Renal pelvis (tissue), 12 donors: ENCODE measurements at places on chromosomes 6 and 20. TPM values are rescaled to one million over a fixed set of nuclear protein-coding genes. Genes with fewer than 3 reads are reported as not detected.
A peak's percentile ranks its signal among the peaks of the same experiment; 100 is the strongest.

Gene C20orf144
- polyA plus RNA-seq = 0.26 TPM

DNA sequence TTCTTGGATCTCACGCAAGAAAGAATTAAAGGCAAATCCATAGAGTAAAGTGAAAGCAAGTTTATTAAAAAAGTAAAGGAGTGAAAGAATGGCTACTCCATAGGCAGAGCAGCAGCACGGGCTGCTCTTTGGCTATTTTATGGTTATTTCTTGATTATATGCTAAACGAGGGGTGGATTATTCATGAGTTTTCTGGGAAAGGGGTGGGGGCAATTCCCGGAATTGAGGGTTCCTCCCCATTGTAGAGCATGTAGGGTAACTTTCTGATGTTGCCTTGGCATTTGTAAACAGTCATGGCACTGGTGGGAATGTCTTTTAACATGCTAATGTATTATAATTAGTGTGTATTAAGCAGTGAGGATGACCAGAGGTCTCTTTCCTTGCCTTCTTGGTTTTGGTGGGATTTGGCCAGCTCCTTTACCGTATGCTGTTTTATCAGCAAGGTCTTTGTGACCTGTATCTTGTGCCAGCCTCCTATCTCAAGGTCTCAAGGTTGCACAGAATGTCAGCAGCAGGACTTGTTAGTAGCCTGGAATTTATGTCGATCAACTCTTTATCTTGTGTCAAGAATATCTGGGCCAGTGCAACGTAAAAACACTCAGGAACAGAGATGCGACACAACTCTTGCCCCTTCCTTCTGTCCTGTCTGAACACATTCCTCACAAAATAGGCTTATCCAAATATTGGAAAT is 931.4 kb downstream of the QKI start:
- DNase-seq = no peak

DNA sequence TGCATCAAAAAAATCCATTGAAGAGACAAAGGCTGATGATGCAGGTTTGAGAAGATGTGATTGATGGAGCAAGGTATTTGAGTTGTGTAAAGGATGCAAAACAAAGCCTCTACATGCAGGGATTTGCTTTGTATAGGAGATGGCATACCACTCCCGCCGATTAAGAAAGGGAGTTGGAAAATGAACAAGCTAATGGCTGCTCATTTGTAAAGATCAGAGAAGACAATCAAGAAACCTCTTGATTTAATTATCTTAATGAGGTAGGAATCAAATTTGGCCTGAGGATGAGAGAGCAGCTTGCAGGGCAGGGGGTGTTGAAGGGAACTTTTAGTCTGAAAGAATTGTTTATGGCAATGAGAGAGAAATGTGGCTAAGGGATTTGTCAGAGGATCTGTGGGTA is 448.2 kb upstream of the ADGRB3 start:
- DNase-seq = no peak

- DNase-seq = no peak
Measured at GRCh38 chr6:15344192-15344519, 98.3 kb downstream of the JARID2 start.

DNA sequence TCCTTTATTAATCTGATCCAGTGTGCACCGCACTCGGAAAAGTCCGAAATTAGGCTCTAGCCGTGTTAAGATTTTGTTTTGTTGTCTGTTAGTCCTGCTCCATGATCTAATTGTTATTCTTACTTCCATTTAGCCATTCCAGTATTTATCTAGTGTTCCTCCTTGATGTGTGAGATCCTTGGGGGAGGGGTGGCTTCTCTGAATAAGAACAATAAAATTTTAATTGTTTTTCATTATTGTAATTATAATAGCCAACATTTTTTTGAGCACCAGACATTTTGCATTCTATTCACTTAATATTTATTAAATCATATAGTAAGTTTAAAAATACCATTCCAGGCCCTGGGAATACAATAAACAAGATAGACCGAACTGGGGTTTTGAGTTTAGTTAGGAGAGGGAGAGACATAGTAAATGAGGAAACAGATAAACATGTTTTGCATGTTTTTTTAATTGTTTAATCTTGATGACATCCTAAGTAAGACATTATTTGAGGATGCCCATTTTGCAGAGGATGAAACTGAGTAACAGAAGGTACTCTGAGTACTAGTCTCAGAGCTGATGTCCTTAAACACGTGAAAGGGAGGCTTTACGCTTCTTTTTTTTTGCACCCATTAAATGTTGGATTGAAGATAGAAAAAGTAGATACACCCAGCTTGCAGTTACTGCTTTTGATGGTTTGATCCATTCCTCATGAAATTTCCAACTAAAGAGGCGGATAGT is 1.2 kb downstream of the CBFA2T2 start:
- no peak for DNase-seq

DNA sequence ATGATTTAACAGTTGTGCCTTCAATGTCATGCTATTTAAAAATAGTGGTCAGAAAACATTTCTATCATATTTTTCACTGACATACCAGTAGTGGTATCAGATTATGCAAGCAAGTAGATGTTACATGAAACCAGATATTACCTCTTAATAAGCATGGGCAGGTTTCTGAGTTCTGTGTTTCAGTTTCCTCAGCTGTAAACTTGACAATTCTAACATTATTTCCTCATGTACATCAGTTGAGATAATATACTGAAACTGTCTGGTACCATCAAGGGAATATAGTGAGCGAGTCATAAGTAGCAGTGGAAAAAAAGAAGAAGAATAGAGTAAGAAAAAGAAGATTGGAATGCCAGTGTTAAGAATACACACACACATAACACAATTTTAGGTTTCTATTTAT is 477.9 kb upstream of the MANEA start:
- no peak for DNase-seq

Gene SUMO4
- 1.4 TPM for polyA plus RNA-seq

Gene MYB
- polyA plus RNA-seq = 4.3 TPM

GRCh38 chr6:54856129-54856528 is 9.6 kb downstream of the FAM83B start:
- peak; percentile 15 for DNase-seq

Gene CLDN20
- polyA plus RNA-seq = 3.5 TPM

Gene LEMD2
- 81.1 TPM for polyA plus RNA-seq

Gene FAM83C
- polyA plus RNA-seq = 0.03 TPM

- DNase-seq = no peak
Measured at GRCh38 chr6:4564801-4565271, 211.4 kb upstream of the CDYL start.
